Mesothelial cell of epicardium (in vitro differentiated cells): ENCODE measurements at places on chromosomes 7 and 10.

DNA sequence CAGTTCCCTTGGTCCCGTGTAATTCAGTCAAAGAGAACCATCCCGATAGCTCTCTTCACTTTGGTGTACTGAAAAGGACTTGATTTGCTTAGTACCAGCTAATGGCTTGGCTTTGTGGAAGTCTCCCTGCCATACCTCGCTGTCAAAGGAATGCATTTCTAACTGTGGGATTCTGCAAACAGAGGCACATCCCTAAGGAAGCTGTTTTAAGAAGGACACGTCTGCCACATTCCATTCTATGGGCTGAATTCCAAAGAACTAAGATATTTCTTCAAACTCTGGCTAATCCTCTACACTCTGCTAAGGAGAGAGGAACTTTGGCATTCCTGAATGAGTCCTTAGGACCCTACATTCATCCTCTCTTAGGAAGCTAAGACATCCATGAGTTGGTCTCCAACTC is 327.9 kb downstream of the SFMBT2 start:
- no peak overlapping the region for H3K27ac ChIP-seq
- peaks cover 4% of the 10 kb centered on the region for H3K4me1 ChIP-seq
- peaks cover 63% of the 10 kb centered on the region for H3K27me3 ChIP-seq
- no peak for DNase-seq
- no peaks in the 10 kb centered on the region for H3K36me3 ChIP-seq

GRCh38 chr10:54769051-54769450 is 32.0 kb downstream of the PCDH15 start:
- no peak overlapping the region for H3K27ac ChIP-seq
- no peaks in the 10 kb centered on the region for H3K27me3 ChIP-seq

DNA sequence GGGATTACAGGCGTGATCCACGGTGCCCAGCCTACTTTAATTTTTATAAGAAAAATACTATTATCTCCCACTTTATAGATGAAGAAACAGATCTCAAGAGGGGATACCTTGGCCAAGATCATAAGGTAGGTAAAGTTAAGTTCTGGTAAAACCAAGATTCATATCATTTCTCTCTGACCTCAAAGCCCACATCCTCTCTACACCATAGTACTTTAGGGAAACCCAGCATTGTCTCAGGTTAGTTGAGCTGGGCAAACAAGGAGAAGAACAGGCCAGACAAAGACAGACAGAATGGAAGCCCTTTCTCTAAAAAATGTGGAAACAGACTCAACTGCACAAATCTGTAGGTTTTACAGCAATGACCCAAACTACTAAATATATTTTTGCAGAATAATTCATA is 197.7 kb upstream of the FRMD4A start:
- DNase-seq = no peak
- peaks cover 9% of the 10 kb centered on the region for H3K36me3 ChIP-seq
- no peak overlapping the region for H3K4me3 ChIP-seq
- H3K27ac ChIP-seq = no peak overlapping the region
- peaks cover 24% of the 10 kb centered on the region for H3K4me1 ChIP-seq

GRCh38 chr7:138164804-138165203 is 88.5 kb downstream of the AKR1D1 start:
- H3K36me3 ChIP-seq = peaks cover 14% of the 10 kb centered on the region
- no peak overlapping the region for H3K4me3 ChIP-seq
- H3K27ac ChIP-seq = no peak overlapping the region
- no peaks in the 10 kb centered on the region for H3K27me3 ChIP-seq
- peaks cover 31% of the 10 kb centered on the region for H3K4me1 ChIP-seq
- DNase-seq = no peak

- H3K36me3 ChIP-seq = peaks cover 6% of the 10 kb centered on the region
- no peak overlapping the region for H3K4me3 ChIP-seq
- peaks cover 8% of the 10 kb centered on the region for H3K27me3 ChIP-seq
- H3K4me1 ChIP-seq = no peaks in the 10 kb centered on the region
Measured at GRCh38 chr7:71555758-71556157, 423.8 kb downstream of the GALNT17 start.
